ENCODE measurements at places on chromosomes 1 and 21.

- no peak for ATAC-seq
These were observed 32.7 kb downstream of the TUT4 start for GRCh38 chr1:52520148-52520547.

DNA sequence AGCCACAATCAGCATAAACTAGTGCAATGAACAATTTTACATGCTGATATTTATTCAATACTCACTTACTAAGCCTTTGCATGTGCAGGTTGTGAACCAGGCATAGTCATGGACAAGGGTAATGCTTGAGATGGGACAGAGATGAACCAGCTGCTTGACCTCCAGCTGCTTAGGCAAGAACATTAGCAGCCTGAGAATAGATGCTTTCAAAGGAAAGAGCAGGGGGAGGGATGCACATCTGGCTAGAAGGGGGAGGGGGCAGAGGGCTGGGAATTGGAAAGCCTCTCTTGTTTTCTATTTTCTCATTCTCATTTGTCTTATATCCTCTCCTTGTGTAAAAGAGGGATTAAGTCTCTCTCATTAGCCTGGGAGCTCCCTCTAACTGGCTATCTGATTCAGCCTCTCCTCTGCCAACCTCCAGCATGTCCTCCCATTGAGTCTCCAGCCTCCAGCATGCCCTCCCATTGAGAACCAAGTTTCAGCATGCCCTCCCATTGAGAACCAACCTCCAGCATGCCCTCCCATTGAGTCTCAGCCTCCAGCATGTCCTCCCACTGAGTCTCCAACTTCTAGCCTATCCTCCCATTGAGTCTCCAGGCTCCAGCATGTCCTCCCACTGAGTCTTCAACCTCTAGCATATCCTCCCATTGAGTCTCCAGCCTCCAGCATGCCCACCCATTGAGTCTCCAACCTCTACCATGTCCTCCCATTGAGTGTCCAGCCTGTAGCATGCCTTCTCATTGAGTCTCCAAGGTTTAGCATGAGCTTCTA is 38.4 kb upstream of the TRABD2B start:
- ATAC-seq = no peak

DNA sequence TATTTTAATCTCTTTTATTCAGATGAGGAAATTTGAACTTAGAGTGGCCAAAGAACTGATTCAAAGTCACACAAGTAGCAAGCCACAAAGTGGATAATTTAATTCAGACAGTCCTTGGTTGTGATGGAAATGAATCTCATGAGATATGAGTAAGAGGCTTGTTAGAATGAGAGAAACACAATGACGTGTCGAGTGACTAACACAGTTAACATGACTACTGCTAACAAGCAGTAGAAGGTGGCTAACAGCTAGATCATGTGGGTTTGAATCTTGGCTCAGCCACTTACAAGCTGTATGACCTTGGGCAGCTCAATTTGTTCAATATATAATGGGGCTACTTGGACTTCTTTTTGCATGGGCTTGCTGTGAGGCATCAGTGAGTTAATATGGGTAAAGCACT is 104.5 kb upstream of the LMO4 start:
- peak; percentile 90 for ATAC-seq

GRCh38 chr1:101509370-101509769 is 272.6 kb downstream of the S1PR1 start:
- no peak for ATAC-seq

GRCh38 chr1:41735139-41735538 is 183.6 kb downstream of the HIVEP3 start:
- no peak for ATAC-seq

DNA sequence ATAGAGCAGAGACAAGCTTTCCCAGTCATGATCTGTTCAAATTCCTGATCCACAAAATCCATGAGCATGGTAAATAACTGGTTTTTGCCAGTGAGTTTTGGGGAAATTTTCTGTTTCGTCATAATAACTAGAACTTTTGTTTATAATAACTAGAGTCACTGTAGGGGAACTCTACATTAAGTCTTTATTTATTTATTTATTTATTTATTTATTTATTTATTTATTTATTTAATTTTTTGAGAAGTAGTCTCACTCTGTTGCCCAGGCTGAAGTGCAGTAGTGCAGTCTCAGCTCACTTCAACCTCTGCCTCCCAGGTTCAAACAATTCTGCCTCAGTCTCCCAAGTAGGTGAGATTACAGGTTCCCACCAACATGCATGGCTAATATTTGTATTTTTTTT is 1106.8 kb downstream of the AMY1C start:
- no peak for ATAC-seq

DNA sequence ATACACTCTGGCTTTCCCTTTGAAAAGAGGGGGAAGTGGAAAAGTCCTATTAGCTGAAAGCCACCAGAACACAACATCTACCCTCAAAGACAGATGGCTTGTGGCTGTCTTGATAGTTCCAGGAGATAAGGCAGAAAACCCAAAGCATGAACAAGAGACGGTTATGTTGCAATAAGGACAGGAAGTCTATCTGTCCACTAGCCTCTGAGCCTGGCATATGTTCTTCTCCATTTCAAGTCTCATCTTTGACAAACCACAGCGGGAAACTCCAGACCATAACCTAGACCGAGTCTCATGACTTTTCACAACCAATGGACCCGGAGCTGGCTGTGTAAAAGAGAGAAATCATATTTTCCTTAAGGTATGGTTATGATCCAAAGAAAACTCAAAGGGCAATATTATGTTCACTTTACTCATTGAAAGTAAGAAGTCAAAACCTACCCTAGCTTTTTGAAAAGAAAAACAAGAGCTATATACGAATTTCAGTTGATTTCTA is 33.8 kb downstream of the DUSP10 start:
- ATAC-seq = no peak

DNA sequence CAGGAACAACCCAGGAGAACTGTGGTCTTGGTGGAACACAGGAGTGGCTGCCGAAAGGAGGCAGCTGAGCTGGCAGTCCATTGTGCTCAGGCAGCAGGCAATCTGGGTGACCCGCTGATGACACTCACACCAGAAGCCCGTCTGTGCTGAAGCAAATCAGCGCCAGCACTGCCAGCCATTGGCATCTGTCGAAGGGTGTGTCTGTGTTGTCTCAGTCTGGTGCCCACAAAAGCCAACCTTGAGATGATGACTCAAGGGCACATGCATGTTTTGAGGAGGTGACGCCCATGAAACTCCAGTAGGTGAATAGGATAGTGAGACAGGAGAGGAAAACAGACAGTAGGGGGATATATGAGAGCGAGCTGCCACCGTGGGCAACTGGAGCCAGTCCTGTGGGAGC is 167.3 kb downstream of the KAZN start:
- ATAC-seq = peak; percentile 98

DNA sequence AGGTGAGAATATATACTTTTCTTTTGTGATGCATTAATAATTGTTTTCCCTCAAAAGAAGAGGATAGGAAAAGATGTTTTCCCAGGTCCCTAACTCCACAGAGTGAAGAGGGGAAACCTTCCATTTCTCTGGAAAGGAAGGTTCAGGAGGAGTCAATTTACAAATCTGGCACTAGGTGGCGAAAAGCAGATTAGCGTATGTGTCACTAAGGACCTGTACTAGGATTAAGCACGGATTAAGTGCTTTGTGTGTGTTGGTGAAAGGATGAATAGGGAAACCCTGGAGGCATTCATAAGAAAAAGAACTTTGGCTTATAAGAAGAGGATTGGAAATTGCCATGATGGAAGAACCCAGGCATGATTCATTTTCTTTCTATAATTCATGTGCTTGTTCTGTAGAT is 410.1 kb upstream of the PLXNA2 start:
- peak; percentile 95 for ATAC-seq

DNA sequence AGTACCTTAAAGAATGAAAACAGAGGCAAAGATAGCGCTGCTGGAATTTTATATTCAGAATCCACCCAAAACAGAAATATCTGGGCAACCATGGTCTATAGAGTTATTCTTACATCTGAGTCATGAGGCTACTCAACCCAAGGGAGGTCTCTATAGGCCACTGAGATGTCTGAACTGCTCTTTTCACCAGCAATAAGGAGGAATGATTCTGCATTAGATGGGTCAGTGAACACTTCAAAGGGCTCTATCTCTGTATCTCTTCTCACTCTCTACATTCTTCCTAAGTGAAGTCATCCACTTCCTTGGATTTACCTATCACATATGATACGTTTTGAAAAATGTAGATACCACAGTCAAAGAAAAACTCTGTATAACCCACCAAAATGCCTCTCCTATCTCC is 90.2 kb upstream of the NGF start:
- ATAC-seq = no peak

GRCh38 chr1:190084552-190084951 is 393.1 kb downstream of the BRINP3 start:
- no peak for ATAC-seq

GRCh38 chr1:62057641-62058290 is 136.9 kb upstream of the L1TD1 start:
- no peak for ATAC-seq

GRCh38 chr1:244413736-244414135 is 38.0 kb downstream of the ADSS2 start:
- ATAC-seq = peak; percentile 68

DNA sequence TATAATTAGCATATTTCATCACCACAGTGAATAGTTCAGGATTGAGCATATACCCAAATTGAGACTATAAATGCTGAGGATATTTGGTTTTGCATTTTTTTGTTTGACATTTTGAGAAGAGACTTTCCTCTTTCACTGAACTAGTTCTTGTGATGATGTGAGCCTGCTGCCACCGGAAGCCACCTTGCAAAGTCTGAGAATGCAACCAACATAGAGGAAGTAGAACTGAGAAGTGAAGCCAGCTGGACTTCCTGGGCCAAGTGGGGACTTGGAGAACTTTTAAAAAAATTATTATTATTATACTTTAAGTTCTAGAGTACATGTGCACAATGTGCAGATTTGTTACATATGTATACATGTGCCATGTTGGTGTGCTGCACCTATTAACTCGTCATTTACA is 102.3 kb downstream of the RPE65 start:
- no peak for ATAC-seq

- ATAC-seq = peak; percentile 67
These were observed 111.9 kb upstream of the L1TD1 start for GRCh38 chr1:62082456-62083363.

GRCh38 chr1:109610609-109611307 is 8.7 kb downstream of the GNAT2 start:
- ATAC-seq = no peak

- no peak for ATAC-seq
These were observed 26.5 kb downstream of the BCL9 start for GRCh38 chr1:147567594-147568381.

- ATAC-seq = no peak
These were observed 83.0 kb downstream of the RYR2 start for GRCh38 chr1:237124856-237125462.

DNA sequence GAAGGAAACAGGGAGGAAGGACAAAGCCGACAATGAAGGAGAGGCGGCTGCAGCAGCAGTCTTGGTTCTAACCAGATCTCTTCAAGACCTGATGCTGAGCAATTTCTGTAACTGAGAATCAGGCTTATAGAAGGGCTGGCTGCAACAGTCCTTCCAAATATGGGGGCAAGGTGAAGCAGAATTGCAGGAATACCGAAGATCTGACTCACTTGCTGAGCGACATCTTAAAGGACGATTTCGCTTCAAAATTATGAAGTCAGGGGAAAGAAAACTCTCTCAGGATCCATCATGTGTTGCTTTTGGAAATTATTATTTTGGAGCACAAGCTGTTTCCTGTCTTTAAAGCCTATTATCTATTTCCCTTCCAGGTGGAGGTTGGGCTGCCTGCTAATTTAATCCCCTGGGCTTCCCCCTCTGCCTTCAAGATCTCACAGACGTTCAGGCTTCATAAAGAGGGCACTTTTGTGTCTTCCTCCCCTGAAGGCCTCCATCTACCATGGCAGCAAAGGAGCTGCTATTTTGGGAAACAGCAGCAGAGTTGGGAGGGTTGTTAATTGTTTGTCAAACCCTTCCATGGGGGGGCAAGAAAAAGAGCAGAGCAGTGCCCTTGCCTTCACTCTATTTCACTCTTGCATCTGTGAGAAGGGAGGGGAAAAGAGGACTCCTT is 10.8 kb upstream of the IER5 start:
- no peak for ATAC-seq

DNA sequence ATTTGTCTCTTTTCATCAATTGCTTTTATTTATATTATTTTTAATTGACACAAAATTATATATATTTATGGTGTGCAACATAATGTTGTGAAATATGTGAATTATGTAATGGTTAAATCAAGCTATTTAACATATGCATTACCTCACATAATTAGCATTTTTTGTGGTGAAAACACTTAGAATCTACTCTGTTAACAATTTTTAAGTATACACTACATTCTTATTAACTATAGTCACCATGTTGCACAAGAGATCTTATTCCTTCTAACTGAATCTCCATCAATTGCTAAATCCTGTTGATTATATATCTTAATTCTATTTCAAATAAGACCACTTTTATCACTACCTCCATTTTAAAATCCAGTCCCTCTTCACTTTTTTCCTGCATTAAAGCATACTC is 42.5 kb downstream of the PLPPR5 start:
- ATAC-seq = no peak

- no peak for ATAC-seq
These were observed 29.6 kb upstream of the RGS1 start for GRCh38 chr1:192545896-192546521.

GRCh38 chr21:44927587-44928461 is 7.1 kb upstream of the ITGB2 start:
- peak; percentile 34 for ATAC-seq

DNA sequence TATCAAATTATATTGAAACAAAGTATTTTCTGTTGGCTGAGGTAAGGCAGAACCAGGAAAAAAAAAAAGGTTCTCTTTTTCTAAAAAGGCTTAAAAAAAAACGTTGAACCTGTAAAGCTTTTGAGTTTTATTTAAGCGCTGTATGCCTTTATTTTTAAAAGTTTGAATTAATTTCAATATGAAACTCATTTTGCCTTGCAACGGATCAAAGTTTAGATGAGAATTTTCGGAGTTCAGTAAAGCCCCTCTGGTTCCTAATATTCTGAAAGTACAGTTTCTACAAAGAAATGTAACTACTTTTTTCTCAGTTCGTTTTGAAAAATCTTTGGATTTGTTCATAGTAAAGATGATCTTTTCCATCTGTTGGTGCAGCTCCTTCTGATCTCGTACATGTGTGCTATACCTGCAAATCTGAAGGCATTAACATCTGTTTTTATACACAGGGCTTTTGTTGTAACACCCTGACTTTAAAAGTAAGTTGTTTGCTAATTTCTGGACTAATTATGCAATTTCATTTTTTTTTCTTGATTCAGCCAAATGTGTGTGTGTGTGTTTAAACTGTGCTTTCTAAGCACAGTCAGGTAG is 1.7 kb downstream of the ZBTB18 start:
- ATAC-seq = no peak

DNA sequence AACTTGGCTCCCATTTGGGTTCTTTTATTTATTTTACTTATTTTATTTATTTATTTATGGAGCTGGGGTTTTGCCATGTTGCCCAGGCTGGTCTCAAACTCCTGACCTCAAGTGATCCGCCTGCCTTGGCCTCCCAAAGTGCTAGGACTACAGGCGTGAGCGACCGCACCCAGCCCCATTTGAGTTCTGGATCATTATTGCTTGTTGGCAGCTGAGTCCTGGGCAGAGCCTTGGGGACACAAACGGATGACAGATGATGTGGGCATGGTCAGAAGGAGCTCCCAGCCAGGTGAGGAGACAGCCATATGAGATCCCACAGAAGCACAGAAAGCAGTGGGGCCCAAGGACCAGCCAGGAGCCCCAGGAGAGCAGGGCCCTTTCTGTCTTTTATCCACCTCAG is 254.0 kb downstream of the MATN1 start:
- no peak for ATAC-seq

- ATAC-seq = peak; percentile 3
These were observed 496 bp downstream of the VPS45 start for GRCh38 chr1:150068109-150068435.

- ATAC-seq = no peak
These were observed 9.4 kb upstream of the AKR1A1 start for GRCh38 chr1:45541193-45541592.

GRCh38 chr21:33760641-33761440 is 118.5 kb downstream of the ITSN1 start:
- no peak for ATAC-seq

All from esophagus mucosa (tissue), 1 donor.